ENCODE measurements at places on chromosomes 5 and 9. TPM values are rescaled to one million over a fixed set of nuclear protein-coding genes. Genes with fewer than 3 reads are reported as not detected.

- no peak for DNase-seq
Observed at GRCh38 chr5:131019601-131020315, 145.3 kb downstream of the HINT1 start.

CDC25C gene
- not detected for total RNA-seq

- DNase-seq, result no peak
Observed at GRCh38 chr9:107447834-107448233, 41.7 kb downstream of the KLF4 start.

DNA sequence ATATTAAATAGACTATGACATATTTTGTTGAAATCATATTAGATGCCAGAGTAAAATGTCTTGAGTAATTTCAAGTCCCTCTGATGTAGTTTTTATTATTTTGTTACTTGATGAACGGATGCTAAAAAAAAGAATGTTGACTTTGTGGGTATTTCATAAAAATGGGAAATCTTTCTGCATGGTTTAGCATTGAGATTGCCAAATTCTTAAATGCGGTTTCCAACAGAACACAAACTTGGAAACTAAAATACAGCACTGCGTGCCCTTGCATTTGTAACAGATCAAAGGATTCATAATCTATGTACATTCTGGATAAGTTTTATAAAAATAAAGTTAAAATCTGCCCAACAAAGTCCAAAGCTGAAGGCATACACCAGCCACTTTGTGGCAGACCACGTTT, 425.5 kb upstream of the DAB2 start:
- DNase-seq, result no peak

- no peak for DNase-seq
Observed at GRCh38 chr9:36966371-36967097, 67.5 kb downstream of the PAX5 start.

DNA sequence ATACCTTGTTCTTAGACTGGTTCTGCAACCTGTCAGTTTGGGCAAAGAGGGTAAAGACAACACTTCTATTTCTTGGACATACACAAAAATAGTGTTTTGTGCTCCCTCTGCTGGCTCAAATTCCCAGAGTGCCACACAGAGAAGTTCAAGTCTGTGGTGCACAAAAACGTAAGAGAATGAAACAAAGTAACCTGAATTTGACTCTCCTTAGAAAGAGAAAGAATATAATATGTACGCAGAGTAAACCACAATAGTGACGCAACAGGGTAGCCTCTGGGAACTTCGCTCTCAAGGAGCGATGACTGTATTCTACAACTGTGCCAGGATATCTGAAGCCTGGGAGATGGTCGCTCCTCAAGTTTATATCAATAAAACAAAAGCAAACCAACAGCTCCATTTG, 18.5 kb downstream of the DDX31 start:
- DNase-seq, result no peak

SYK gene
- 2.4 TPM for total RNA-seq

- DNase-seq, result no peak
Observed at GRCh38 chr5:2759091-2759490, 7.6 kb upstream of the IRX2 start.

GRCh38 chr5:76084496-76085242, 1.5 kb downstream of the SV2C start:
- no peak for DNase-seq

OBP2B gene
- not detected for total RNA-seq

DNA sequence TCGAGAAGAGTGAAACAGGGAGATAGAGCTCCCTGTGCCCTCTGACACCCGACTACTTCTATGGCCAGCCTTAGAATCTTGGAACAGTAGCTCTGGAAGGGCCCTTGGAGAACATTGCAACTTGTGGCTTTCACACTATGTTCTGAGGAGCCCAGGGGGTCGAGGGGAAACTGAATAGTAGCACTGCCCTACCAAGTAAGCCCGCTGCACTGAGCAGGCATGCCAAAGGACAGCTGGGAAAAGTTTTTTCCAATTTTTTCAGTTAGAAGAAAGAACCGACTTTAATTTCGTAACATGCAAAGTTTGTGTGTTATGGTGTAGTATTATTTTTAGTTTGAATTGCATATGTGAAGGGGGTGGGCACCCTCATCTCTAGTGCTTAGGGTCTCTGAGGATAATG, 10.9 kb downstream of the SMIM3 start:
- DNase-seq, result no peak

SLC25A2 gene
- total RNA-seq, result not detected

GRCh38 chr5:180315762-180316212, 23.9 kb upstream of the MAPK9 start:
- DNase-seq, result peak; percentile 83

QRFP gene
- not detected for total RNA-seq

DNA sequence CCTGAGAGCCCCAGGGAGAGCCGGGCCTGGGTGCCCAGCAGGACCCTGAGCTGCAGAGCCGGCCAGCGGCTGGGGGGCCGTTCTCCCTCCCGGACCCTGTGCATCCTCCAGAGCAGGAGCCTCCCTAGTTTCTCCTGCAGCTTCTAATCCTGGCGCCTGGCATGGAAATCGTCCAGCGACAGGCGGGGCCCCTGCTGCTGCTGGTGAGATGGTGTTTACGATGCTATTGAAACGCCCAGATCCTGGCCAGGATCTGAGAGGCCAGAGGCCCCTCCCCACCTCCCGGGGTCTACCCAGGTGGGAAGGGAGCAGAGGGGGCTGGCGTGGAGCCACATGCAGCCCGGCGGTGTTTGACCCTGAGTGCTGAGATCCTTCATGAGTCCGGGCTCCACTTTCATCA, 38.2 kb upstream of the CEP72 start:
- no peak for DNase-seq

GRCh38 chr5:142862594-142862993, 92.4 kb downstream of the ARHGAP26 start:
- no peak for DNase-seq

DNA sequence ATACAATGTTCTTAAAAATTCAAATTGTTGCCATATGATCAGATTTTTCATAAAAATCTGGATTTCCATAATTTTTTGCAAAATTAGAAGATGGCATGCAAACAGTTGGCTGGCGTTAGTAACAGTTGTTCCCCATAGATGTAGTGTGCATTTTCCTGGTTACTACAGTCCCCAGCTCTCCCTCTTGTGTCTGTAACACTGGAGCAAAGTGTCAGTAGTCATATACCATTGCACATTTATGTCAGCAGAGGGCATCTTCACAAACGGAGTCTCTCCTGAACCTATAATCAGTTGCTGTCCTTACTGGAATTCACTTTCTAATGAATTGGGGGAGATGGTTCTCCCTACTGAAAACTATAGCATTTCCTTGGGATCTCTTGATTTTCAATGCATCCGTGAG, 44.7 kb upstream of the DMAC1 start:
- no peak for DNase-seq

DNA sequence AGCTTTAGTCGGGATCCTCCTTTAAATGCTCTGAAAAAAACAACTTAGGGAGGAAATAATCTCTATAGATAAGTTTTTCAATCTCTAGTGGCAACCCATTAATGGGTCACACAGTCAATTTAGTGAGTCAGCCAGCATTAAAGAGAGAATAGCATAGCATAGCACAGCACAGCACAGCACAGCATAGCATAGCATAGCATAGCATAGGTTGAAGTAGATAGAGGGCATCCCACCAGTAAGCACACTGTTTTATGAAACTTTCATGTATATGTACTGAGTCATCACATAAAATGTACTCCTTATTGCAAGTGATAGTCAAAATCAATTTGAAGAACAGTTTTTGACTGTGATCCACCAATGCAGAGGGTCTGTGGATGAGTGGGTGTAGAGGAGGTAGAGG, 522.9 kb downstream of the CCDC171 start:
- DNase-seq, result no peak

HNRNPH1 gene
- 201 TPM for total RNA-seq

- DNase-seq, result no peak
Observed at GRCh38 chr5:160155017-160155750, 35.9 kb upstream of the PWWP2A start.

DNA sequence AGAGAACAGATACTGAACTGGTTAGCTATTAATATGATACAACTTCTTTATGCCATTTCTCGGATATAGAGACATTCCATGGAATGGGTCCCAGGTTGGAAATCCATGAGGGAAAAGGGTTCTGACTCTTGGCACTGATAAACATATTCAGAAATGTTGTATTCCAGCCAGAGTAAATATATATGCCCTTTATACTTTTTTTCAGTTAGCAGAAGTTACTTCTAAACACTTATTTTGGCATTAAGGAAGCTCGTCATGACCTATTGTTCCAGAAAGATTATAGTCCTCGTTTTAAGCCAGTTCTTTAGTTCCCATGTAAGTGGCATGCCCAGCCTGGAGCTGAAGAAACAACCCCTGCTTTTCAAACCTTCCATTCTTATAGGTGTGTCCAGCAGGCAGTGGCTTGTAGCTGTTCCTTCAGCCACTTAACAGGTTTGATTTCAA, 181.6 kb downstream of the CD180 start:
- DNase-seq, result peak; percentile 16

DNA sequence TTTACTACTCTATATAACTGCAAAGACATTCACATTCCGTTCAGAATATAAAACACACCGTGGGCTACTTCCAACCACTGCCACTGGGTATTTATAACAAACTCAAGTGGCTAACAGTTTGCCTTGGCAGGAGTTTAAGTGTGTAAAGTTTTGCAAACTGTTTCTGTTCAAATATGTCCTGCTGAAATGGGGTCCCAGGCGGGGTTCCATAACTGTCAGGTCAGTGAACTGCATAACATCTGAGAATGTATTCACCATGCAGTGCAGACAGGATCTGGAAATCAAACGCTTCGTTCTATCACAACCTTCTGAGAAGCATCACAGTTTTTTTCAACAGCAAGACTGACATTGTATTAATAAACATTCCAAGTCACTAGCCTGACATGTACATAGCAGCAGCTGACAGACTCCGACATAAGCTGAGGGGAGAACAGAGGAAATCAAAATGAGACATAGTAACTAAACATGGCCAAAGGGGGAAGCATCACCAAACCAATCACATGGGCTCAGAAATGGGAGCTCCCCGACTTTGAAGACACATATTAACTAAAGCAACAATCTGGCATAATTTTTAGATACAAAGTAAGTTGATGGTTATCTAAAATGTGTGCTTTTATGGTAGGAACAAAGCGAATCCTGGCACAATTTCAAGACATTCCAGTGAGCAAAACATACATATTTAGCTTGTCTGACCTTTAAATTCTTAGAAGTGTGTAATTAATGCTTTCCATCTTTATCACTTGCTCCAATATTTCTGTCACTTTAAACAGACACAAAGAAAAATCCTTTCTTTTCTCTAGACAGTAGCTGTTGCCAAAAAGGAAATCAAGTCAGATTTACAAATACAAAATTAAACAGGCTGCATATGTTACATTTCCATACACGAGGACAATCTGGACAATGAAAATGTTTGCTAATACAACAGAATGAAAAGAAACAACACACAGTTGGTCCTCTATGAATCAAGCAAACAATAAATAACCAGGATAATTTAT, 156.8 kb downstream of the MAPKAP1 start:
- DNase-seq, result no peak

DNA sequence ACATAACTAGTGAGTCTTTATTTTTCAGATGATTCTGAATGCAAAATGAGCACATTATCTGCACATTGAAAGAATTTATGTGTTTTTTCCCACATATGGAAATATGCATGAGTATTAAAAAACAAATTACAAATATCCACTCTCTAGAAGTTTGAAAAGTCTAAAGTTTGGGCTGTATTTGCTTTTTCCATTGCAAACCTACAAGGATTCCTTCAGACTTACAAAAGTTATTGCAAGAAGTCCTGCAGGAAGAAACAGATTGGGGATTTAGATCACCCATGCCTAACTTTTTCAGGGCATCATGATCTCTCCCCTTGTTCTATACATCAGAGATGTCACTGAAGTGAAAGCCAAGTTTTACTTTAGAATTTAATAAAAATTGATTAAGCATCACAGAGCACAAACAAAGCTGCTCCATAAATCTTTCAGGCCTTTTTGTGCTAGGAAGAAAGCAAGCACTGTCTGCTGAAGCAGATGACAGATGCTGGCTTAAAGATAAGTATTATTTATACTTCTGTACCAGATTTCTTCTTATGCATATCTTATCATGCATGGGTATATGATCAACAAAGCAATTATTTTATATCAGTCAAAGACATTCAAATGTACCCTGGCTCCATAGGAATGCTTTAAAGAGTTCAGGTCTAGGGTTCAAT, 71.7 kb downstream of the NFIB start:
- no peak for DNase-seq

DNA sequence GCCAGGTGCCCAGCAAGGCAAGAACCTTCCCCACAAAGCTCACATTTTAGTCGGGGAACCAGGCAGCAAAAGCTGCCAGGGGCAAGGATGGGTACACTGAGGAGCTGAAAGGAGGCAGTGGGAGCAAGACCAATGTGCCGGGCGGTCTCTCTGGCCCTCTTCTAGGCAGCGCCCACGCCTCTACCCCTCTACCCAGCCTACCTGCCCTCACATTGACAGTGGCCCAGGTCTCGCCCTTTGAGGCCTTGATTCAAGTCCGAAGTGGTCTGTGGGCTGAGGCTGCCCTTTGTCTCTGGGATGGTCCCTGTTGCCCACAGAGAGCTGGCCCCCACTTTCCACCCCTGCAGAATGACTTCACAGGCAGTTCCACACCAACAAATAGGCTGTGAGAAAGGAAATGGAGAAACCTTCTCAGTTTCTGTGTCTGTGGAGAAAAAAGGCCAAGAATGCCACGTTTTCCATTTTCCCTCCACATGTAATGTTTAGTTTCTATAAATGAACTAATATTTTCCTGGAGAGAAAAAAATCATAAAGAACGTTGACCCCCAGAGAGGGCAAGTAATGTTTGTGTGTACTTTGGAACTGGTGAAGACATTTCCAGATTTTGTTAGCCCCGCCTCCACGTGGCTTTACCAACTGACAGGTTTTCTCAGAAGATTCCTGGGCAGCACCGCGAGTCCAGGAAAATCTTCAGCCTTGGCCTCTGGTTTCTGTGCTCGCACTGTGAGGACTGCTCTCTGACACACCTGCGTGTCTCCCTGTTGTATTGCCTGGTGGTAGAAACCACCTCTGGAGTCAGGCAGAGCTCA, 57.4 kb upstream of the ANGPTL2 start:
- DNase-seq, result no peak

- no peak for DNase-seq
Observed at GRCh38 chr9:12816656-12817101, 41.9 kb downstream of the LURAP1L start.

DNA sequence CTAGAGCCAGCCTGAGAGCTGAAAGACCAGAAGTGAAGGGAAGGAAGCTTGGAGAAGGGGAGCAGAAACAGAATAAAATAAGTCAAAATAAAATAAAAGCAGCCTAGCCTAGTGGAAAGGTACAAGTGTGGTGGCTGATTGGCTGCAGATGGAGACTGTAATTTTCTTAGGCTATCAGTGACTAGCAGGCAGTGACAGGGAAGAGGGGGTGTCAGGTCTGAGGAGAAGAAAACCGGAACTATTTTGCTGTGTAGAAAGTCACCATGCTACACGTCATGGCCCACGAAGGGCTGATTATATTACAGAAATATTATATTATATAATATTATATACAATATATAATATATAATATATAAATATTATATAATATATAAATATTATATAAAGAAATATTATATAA, 98.1 kb upstream of the TAF11L2 start:
- no peak for DNase-seq

GRCh38 chr9:89701221-89701798, 96.5 kb downstream of the GADD45G start:
- no peak for DNase-seq

GRCh38 chr5:115579747-115580173, 22.5 kb downstream of the TICAM2 start:
- no peak for DNase-seq
